ENCODE measurements at places on chromosomes 3 and 15. TPM values are rescaled to one million over a fixed set of nuclear protein-coding genes. Genes with fewer than 3 reads are reported as not detected.

- no peak for DNase-seq
Observed at GRCh38 chr3:50632450-50632849, 15.5 kb downstream of the MAPKAPK3 start.

DNA sequence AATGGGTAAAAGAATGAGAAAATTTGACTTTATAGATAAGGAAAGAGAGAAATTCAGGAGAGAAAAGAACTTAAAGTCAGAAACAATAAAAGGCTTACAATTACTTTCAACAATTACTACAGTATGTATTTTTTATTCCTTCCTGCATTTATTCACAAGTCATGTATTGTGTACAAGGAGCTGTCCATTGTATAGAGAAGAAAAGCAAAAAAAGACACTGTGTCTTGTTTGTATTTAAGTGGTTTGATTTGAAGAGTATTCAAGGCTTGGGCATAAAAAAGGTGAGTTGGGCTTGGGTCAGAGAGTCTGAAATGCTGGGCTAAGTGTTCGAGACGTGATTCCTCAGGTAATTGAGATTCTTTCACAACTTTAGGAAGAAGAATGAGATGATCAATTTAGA is 394.2 kb upstream of the ROBO2 start:
- no peak for DNase-seq

DNA sequence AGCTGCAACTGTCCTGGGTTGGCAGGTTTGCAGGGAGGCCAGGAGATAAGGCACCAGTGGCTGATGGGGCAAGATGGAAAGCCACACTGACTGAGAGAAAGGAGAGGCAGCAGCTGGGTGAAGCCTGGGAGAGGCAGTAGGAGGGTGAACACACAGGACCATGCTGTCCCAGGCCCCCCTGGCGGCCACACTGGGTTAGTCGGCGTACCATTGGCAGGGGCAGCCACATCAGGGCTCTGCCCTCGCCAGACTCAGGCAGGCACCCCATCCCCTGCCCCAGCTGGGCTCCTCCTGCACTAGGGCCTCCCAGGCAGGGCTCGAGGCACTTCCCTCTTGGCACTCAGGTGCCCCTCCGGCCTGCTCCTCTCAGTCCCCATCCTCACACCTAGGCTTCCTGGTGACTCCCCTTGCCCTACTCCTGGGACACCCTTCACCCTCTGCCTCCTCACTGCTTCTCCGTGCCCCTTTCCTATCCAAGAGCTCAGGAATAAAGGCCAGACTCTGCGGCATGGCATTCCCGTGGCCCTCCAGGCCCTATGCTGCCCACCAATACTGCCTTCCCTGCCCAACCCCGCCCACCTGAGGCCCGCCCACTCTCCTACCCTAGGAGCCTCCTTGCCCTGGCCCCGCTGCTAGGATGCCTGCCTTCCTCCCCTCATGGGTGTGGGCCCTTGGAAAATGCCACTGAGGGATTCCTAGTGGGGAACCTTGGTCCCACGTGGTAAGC is 28.7 kb upstream of the DUSP7 start:
- no peak for DNase-seq

GRCh38 chr3:142263112-142263511 is 37.7 kb upstream of the GK5 start:
- DNase-seq: no peak

GRCh38 chr3:33273628-33274027 is 3.6 kb upstream of the FBXL2 start:
- DNase-seq: no peak

GRCh38 chr3:181969925-181970324 is 258.2 kb downstream of the SOX2 start:
- no peak for DNase-seq

GRCh38 chr3:126294211-126294808 is 62.9 kb downstream of the KLF15 start:
- DNase-seq: no peak

GRCh38 chr3:155815030-155815545 is 9.0 kb upstream of the C3orf33 start:
- no peak for DNase-seq

DNA sequence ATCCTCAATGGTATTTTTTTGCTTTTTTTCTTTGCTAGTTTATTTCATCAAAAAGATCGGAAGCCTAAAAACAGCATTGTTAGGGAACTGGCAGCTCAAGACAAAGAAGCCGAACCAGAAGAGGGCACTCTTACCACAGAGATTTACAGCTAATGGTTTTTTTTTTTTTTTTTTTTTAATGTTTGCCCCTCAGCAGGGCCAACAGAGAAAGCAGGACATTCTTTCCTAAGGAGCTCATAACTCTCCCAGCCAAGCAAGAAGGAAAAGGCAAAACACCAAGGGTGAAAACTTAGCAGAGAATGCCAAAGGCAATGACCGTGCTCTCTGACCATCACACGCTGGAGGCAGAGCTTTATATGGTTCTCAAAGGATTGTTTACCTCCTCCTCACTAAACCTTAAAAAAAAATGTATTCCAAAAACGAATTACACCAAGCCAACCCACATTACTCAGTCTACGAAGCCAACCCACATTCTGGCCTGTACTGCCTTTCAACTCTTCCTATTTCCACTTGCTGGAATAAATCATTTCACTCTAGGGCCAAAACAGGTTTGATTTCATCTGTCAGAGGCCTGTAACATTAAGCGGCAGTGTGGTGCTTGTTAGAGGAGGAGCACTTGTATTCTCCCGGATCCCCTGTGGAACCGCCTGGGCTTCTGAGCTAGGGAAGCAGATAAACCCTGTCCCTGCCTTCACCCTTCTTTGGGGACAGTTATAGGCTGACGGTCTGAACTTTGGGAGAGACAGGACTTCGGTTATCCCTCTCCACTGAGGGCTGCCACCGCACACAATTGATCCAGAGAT is 35.6 kb upstream of the GYG1 start:
- peak; percentile 72 for DNase-seq

- peak; percentile 86 for DNase-seq
Observed at GRCh38 chr15:68559345-68560310, 19.2 kb upstream of the CORO2B start.

DNA sequence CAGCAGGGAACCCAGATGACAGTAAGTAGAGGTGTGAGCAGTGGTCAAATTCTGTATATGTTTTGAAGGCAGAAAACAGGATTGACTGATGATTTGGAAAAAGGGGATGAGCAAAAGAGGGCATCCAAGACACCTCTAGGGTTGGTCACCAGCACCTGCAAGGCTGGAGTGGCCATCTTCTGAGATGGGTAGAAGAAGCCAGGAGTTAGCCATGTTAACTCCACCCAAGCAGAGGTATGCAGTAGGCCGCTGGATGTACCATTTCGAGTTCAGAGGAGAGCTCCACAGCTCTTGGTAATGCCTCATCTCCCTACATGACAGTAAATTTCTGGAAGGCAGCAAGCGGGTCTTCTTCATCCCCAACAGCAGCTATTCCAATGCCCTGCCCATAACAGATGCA is 7.0 kb downstream of the RFTN1 start:
- no peak for DNase-seq

GRCh38 chr3:194137008-194137505 is 1.1 kb downstream of the HES1 start:
- peak; percentile 80 for DNase-seq

GRCh38 chr3:152443212-152444023 is 174.7 kb downstream of the MBNL1 start:
- DNase-seq: no peak

DNA sequence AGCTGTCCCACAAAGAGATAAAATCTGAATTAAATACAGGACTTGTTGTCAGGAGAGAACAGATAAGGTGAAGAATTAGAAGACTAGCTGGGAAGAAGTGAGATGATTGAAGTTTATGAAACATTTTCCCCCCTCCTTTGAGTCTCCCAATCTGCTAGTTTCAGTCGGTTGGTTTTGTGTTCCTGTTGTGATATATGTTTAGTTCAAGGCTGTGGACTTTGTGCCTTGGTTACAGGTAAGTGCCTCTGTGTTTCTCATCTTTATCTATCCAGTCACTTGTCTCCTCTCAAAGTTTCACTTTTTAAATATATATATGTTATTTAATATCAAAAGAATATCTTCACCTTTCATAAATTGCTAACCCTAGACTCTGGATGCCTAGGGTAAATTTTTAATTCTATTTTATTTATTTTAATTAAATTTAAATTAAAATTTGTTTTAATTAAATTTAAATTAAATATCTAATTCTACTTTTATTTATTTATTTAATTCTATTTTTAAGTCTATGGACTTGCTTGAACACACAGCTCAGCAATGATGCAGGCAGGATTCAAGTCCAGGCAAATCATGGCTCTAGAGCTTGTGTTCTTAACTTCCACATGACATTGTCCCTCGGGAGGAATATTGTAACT is 190.0 kb downstream of the FHIT start:
- no peak for DNase-seq

DNA sequence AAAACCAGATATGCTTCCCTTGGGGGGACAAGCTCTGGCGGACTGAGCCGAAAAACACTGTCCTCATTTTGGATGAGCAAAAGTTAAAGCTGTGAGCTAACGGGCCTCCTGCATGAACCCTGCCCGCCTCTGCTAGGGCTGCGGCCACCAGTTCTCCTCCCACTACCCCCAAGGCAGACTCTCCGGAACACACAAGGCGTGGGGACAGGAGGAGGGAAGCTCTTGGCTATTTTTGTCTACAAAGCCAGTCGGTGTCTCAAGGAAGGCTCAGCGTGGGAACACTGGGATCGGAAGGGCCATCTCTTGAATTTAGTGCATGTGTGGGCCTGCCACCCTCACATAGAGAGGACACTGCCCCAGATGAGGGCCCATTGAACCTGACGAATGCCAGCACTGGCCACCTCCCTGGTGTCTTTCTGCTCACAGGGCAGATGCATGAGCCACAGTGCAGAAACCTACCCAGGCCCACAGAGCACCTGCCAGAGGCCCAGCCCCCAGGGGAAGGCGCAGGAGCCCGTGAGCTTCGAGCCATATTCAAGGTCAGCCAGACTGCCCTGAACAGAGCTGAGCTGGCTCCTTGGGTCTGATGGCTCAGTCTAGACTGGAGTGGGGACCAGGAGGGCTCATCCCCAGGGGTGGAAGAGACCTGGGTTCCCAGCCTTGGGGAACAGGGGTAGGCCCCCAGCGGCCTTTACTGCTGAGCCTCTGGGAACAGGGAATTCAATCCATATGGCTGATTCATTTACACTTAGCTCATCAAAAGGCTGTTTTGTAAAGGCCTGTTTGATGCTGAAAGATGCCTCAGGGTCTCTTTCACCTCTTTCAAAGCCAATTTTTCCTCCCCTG is 38.3 kb downstream of the HCN4 start:
- no peak for DNase-seq

- DNase-seq: no peak
Observed at GRCh38 chr15:69080295-69081248, 66.1 kb downstream of the NOX5 start.

GRCh38 chr3:157247391-157247790 is 87.4 kb upstream of the CCNL1 start:
- no peak for DNase-seq

- no peak for DNase-seq
Observed at GRCh38 chr15:42011074-42011473, 9.8 kb downstream of the PLA2G4E start.

DNA sequence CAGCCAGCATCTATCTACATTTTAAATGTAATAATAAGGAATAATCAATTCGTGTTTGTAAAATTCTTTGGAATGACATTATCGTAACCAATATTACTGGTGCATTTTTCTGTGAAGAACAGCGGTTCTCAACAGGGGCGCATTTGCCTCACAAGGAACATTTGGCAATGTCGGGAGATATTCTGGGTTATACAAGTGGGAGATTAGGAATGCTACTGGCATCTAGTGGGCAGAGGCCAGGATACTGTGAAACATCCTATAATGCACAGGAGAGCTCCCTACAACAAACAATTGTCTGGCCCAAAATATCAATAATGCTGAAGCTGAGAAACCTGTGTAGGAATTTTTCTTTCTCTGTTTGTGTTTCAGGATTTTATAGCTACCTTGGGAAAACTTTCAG is 25.0 kb downstream of the ACP3 start:
- DNase-seq: no peak

DNA sequence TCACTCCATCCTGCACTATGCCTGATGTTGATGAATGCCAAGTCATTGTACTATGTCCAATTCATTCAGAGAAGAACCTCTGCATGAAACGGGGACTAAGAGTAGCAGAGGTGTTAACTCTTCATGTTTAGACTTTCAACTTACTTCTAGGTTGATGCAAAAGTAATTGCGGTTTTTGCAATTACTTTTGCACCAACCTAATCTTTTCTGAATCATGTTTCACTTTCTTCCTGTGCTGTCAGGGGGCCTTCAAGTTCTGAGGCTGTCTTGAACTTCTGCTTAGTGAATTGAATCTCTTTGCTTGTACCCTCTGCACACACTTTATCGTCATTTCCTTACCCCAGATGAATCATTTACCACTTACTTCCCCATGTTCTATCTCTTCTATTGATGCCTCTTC is 636.2 kb downstream of the NAALADL2 start:
- no peak for DNase-seq

DNA sequence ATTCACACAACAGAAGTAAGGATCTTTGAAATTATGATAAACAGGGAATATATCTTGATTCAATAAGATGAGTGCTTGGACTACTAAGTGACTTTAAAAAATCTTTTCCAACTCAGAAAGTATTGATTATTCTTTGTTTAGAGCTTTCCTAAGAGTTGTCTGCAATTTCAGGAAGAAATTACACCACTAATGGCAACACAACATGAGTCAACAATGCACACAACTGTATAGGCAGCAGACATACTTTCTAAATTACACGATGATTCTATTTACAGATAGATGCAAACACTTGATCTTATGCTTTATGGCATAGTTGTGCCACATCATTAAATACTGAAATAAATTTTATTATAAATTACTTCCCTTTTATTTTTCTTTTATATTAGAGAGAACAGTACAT is 4.4 kb downstream of the NAA50 start:
- DNase-seq: no peak

DNA sequence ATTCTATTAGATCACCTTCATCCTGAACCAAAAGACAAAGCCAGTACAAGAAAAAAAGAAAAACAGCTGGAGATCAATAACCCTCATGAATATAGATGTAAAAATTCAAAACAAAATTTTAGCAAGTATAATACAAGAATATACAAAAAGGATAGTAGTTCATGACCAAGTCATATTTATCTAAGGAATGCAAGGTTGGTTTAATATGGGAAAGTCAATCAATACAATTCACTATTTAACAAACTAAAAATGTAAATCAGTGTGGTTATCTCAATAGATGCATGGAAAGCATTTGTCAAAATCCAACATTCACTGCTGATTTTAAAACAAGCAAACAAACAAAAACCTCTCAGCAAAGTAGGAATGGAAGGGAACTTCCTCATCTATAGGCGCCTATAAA is 11.0 kb upstream of the GPR27 start:
- DNase-seq: no peak

Gene NKIRAS1
- 15.2 TPM for total RNA-seq

Gene FRMD5
- total RNA-seq: 56.4 TPM

Gene NGRN
- total RNA-seq: 134 TPM

Gene SPTSSB
- total RNA-seq: 0.17 TPM

Gene TM6SF1
- total RNA-seq: 4.9 TPM

Gene SPTBN5
- 2.2 TPM for total RNA-seq

Gene CDCP1
- total RNA-seq: 0.25 TPM

Gene GPR171
- not detected for total RNA-seq

Gene FBXW12
- not detected for total RNA-seq

Gene EOMES
- total RNA-seq: 0.20 TPM

Data from heart right ventricle (tissue), 16 donors.